ENCODE measurements at places on chromosomes 4 and X.

DNA sequence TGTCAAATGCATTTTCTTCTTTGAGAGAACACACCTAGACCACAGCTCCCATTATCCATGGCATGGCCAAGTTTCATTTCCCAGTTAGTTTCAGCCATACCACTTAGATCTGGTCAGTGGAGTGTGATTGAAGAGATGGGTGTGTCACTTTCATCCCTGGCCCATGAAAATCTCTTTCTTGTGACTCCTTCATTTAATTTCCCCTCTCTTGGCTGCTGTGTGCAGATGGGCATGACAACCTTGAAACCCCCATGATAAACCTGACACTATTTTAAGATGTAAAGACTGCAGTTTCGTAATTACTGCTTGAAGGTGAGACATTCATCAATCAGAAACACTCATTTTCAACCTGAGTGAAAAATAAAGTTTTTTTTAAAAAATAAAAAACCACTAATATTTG lies 284.9 kb downstream of the IL15 start:
- no peak for DNase-seq

GRCh38 chrX:10728806-10729389 lies 108.5 kb upstream of the MID1 start:
- DNase-seq, result no peak

DNA sequence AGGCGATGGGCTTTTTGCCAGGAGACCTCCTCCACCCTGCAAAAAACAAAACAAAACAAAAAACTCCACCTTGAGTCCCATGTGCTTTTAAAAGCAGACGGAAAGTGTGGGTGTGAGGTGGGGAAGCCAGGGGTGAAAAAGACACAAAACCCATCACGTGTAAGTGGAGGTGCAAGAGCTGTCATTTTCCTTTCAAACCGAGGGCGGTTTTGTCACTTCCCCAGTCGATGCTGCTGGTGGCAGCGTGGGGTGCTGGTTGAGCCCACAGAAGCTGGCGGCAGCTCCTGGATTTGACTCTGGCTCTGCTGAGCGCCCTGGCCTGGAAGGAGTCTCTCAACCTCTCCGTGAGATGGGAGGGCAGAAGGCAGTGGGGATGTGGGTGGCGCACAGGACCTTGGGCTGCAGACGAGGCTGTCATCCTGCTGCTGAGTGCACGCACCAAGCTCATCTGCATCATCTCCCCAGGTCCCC lies 110.0 kb downstream of the PSAPL1 start:
- DNase-seq, result no peak

DNA sequence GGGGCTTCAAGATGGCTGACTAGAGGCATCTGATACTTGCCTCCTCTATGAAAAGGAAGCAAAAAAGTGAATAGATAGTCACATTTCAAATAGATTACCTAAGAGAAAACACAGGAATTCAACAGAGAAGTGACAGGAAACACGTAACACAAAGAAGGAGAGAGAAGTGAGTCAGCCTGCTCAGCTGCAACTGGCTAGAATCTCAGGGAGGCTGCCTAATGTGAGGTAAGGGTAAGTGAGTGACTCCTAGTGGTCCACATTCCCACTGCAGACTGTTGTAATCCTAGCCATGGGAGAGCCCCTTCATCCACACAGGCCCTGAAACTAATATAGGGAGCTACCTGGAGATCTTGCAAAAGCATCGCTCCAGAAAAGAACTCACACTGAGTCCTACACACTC lies 179.2 kb downstream of the SLC7A11 start:
- DNase-seq, result peak; percentile 40

GRCh38 chr4:87249332-87250019 lies 29.1 kb upstream of the KLHL8 start:
- DNase-seq, result no peak

DNA sequence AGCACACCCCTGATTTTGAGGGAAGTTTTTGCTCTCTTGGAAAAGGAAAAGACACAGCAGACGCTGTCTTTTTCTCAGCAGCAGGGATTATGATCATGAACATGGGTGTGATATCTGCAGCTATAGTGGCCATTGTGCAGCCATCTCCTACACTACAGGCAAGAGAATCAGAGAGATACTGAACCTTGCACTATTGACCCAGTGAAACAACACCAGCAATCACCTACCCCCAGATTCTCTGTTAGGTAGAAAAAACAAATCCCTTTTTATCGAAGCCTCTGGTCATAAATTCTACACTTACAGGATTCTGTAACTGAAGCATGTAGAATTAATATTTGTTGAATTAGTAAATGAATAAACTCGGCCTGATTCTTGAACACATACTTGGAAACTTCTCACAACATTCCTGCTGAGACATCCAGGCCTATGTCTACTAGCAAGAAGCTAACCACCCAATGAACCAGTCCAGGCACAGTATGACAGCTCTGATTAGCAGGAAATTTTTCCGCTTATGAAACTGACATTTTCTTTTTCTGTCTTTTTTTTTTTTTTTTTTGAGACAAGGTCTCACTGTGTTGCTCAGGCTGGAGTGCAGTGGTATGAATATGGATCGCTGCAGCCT lies 5.0 kb upstream of the AFAP1 start:
- DNase-seq, result no peak

DNA sequence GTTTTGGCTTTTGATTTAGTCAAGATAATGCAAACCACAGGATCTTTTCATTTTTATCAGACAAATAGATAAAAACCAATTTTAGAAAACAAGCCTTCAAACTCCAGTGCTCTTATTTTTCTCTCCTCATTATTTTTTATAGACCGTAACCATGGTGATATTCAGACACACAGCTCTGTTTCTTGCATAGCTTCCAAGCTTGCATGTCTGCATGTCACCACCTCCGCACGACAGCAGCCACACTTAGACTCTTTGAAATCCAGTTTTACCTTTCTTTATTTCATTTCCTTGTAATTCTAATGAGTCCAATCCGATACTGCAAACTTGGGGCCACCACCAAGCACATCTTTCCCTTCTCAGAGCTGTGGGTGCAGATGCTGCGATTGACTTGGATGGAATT lies 94.3 kb upstream of the GPM6A start:
- DNase-seq, result no peak

- peak; percentile 43 for DNase-seq
Observed at GRCh38 chr4:185282968-185283367, 73.6 kb downstream of the SNX25 start.

DNA sequence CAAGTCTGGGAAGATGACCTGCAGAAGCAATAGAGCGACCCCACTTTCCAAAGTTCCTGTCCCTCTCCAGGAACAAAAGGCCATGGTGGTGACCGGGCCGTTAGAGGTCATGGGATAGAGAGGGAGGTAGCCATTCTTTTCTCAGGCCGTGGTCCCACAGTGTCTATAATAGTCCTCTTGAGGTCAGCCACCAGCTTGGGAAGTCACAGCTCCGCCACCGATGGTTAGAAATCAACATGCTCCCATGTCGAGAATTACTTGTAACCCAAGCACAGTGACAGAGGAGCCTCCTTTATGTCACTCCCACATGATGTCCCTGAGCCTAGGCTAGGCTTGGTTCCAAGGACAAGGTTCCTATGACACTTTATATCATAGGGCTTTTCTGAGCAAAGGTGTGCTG lies 48.3 kb upstream of the CBR4 start:
- no peak for DNase-seq

DNA sequence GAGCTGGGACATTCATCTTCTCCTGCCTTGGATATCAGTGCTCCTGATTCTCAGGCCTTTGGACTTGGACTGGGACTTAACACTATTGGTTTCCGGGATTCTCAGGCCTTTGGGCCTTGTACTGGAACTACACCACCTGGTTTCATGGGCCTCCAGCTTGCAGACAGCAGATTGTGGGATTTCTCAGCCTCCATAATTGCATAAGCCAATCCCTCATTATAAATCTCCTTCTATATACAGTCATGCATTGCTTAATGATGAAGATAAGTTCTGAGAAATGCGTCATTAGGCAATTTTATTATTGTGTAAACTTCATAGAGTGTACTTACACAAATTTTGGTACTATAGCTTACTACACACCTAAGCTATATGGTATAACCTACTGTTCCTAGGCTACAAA lies 8.9 kb upstream of the CCNG2 start:
- DNase-seq, result no peak

GRCh38 chr4:40848940-40849339 lies 99.2 kb downstream of the NSUN7 start:
- DNase-seq, result peak; percentile 59

DNA sequence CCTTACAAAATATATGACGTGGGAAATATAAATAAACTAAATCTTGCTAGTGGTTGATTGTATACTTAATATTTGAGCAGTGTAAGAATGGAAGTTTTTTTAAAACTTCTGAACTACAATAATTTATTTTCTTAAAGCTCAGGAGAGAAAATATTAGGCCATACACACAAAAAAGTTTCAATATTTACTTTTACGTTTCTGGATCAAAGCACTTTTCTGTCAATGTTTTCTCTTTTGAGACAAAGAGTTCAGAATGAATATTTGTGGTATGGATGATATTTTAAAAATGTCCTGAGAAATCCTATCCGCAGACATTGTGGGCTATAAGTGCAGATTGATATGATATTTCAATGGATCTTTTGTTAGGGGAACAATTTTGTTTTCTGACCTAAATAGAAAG lies 109.9 kb downstream of the TLL1 start:
- no peak for DNase-seq
